ENCODE measurements at places on chromosomes 5 and 9.

- DNase-seq, result no peak
Measured at GRCh38 chr5:150499437-150499956, 8.4 kb upstream of the NDST1 start.

DNA sequence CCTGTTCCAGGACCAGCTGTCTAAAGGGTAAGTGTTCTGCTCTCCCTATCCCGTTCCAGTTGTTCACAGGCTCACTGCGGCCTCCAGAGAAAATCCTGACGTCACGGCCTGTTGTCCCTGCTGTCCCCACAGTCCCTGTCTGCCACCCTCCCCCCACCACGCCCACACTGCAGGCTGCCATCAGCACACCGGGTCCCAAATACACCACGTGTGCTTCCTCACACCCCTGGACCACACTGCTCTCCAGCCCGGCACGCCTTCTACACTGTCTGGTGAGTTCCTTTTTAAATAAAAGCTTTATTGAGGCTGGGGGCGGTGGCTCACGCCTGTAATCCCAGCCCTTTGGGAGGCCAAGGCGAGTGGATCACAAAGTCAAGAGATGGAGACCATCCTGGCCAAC is 88.3 kb upstream of the RUFY1 start:
- no peak for DNase-seq

DNA sequence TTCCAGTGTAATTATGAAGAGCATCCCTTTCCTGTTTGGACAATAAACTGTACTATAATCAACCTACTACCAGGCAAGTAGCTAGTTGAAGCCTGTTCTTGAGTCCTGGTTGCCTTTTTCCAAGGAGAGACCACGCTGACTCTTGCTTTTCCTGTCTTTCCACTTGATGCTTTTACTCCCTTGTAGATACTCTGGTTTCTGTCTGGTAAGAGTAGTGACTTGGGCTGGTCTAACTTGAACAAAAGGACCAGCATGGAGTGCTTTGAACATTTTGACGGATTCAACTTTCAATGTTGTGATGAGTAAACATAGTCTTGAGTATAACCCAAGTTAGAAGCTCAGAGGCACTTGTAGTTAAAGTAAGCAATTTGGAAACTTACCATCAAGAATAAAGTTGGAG is 464.3 kb downstream of the GADD45G start:
- DNase-seq, result no peak

DNA sequence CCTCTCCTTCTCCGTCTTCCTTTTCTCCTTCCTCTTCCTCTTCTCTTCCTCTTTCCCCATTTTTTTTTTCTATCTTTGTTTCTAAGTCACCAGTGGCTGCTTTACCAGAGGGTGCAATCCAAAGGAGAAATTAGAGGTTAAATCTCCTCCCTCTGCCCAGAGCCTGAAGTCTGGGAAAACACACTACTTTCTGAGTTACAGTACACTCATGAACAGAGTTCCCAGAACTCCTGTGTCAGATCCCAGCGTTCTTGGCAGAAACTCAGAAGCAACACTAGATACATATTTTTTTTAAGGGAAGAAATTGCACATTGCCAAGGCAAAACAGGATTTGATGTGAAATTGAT is 189.0 kb downstream of the SNCAIP start:
- DNase-seq, result no peak

- no peak for DNase-seq
Measured at GRCh38 chr9:35002623-35003022, 13.1 kb downstream of the DNAJB5 start.
